ENCODE measurements at places on chromosomes 2 and 18.

- no peak for DNase-seq
Observed at GRCh38 chr2:36536776-36537175, 61.2 kb downstream of the FEZ2 start.

GRCh38 chr2:75342504-75343175, 143.3 kb upstream of the TACR1 start:
- DNase-seq = no peak

DNA sequence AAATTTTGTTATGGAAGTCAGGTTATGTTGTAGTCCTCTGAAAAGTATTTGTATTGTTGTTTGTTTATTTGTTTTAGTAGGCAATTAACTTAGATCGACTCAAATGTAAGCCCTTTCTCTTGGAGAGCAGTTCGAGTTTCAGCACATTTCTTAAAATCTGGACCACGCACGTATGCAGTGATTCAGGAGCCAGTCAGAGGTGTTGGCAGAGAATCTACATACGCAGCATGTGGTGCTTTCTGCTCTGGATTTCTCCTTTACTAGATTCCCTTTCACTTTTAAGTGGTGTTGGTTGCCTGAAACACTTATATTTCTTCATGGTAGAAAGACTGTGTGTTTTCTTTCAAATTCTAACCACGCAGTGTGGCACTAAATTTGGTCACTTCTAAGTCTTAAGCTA, 773.9 kb upstream of the LRATD1 start:
- no peak for DNase-seq

- no peak for DNase-seq
Observed at GRCh38 chr2:74873012-74873665, 39.2 kb downstream of the HK2 start.

DNA sequence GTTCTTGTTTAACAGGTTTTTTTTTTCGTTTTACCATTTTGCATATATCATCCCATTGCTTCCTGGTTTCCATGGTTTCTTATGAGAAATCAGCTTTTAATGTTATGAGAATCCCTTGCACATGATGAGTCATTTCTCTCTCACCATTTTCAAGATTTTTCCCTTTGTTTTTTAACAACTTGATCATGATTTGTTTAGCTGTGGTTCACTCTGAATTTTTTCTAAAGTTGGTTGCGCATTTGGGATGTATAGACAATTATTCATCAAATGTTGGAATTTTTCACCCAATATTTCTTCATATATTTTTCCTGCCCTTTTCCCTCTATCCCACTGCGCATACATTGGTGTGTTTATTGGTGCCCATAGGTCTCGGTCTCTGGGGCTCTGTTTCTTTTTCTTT, 42.4 kb upstream of the BIN1 start:
- no peak for DNase-seq

- DNase-seq = no peak
Observed at GRCh38 chr2:160375802-160376469, 117.7 kb downstream of the RBMS1 start.

DNA sequence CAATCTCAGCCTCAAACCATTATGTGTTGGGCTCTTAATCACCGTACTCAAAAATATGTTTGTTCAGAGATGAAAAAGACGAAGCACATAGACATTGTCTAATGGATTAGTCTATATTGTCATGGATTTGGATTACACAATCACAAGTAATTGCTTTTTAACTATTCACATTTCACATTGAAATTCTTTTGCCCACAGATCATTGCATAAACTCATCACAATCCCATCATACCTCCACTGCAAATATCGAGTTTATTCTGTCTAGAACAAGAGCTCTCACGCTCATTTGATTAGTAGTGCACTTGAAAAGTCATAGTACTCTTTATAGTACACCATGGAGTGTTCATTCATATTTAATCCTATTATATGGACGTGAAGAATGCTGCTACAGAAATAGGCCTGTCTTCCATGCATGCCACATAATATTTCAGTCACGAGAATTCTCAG, 97.9 kb upstream of the SOX11 start:
- no peak for DNase-seq

DNA sequence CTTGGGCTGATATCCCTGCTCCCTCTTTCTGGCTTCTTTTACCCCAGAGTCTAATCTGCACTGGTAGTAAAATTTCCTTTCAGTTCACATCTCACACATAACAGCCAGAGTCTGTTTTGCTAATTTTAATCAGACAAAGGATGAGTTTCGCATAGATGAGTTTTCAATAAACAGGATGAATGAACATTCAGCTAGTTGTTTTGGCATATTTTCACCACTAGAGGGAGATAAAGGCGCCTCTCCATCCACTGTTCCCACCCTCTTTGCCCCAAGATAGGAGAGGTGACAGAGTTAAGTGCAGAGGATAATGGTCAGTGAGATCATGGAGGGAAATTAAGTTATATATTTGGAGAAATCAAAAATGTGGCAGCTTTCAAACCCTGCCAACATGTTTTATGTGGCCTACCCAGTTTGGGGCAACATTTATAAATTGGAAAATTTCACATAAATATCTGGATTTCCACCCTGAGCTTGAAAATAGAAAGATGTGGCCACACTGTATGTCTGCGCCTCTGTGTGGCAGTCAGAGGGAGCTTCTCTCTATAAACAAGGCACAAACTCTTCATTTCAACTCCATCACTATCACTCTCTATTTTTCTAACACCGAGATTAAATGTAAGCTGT, 48.5 kb upstream of the DTNA start:
- no peak for DNase-seq

DNA sequence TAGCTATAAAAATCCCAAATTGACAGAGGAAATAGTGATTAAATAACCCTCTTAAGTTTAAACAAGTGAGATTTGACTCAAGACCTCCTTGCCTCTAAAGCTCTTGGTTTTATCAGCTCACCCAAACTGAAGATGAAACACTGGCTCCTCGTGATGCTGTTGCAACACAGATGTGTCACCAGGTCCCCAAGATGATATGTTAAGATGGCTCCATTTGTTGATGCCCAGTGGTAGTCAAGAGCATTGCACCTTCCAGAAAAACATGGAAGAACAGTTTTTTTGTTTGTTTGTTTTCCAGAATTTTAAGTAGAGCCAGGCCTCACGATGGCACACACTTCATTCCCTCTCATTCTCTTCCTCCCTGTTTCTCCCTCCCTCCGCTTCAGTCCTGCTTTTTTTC, 399.8 kb downstream of the TXNL1 start:
- no peak for DNase-seq

DNA sequence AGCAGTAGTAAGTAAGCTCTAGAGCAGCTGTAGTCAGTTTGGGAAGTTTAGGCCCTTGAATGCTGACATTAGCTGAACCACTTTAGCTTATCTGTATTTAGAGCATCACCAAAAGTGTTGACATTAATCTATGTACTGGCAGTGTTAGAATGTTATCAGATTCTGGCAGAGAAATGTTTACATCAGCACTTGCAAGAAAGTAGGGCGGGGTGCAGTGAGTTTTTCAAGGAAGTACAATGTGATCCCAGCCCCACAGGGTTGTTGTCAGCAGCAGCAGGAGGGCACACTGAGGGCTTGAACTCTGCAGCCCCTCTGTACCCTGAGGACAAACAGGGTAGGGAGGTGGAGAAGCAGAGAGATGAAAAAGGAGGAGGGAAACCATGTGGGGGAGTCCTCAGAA, 35.5 kb upstream of the RMP24 start:
- no peak for DNase-seq

DNA sequence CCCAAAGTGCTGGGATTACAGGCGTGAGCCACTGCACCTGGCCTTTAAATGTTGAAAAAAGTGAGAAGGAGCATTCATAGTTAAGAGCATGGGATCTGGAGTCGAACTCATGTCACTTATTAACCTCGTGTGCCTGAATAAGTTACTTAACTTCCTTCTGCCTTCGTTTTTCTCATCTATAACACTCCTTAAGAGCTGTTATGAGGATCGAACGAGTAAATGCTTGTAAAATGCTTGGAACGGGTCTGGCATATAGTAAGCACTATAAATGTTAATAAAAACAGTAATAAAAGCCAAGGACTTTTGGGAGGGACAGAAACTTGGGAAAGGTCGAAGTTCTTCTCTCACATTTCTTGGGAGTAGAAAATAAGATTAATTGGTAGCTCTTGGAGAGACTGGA, 40.8 kb downstream of the RAB10 start:
- DNase-seq = no peak

DNA sequence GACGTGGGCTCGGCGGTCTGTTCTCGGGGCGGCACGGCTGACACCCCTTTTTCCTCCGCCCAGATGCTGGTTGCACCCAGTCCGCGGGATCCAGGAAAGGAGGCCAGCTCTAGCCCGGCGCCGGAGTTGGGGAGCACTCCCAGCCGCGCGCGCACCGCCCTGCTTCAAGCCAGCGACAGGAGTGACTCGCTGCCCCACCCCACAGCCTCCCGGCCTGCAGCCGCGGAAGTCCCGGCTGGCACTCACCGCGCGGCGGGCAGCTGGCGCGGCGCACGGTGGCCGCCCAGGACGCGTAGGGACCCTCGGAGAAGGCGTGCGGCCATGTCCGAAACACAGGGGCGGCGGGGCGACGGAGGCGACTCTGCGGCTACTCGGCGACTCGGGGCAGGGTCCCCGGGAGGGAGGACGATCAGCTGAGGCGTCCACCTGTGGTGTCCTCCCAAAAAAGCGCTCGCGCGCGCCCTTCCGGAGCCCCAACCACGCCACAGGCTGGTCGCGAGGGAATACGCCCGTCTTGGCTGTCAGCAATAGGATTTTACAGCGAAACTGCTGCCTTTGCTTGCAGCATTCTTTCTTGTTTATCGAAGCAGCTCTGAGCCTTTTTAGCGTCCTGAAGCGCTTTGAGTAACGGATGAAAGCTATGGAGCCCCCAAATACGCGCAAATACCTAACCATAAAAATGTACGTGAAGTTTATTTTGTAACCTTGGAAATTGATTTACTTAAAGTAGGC, at the start of gene ACADL:
Gene ACADL (minus strand): TSS at position 507 of the 732 bp plus-strand sequence. CDS start 184 bp downstream, at position 323.
- DNase-seq = no peak

DNA sequence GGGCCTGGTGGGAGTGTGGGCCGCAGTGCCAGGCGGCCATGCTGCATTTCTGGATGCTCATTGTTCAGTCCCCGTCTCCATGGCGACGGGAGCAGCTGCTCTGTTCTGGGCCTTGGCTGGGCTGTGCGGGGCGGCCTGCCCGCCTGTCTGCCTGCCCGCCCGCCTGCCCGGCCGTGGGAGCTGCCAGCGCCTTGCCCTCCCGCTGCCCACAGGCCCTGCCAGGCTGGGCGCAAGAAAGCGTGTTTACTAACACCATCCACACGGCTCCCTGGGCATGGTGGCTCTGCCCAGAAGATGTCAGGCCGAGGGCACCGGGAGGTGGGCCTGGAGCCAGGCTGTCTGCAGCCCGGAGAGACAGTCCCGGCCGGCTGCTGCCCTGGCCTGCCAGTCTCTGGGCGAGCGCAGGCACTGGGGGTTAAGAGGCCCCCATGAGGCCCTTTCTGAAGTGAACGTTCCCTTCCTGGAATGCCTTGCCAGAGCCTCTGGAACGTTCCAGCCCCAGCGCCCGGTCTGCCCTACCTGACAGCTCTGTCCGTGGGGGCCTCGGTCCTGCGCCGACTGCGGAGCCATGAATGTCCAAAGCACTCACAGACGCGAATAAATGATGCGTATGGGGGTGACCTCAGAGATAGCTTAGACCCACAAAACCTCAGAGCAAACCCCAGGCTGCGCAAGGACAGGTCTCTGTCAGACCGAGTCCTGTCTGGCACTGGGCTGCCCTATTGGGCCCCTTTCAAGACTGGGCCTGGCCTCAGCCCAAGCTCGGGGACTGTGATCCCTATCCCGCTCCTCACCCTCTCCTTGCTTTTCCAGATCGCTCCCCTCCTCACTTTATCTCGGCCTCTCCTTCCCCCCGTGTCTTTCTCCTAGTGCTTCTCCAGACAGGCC, 44.3 kb downstream of the MYCN start:
- no peak for DNase-seq

DNA sequence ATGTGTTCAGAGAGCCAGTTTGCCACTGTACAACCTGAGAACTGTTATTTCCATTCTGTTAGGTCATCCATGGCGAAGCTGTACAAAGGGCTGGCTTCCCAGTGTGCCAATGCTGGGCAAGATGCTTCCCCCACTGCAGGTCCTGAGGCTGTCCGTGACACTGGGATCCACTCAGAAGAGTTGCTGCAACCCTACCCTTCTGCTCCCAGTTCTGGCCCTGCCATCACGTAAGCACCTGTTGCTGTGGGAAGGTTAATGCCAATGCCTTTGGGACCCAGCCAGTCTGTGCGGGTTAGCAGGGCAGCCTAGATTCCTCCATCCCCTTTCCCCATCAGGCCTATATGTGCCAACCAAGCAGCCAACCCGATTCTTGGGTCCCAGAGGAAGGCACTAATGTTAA, 68.3 kb downstream of the ARHGEF33 start:
- DNase-seq = no peak

DNA sequence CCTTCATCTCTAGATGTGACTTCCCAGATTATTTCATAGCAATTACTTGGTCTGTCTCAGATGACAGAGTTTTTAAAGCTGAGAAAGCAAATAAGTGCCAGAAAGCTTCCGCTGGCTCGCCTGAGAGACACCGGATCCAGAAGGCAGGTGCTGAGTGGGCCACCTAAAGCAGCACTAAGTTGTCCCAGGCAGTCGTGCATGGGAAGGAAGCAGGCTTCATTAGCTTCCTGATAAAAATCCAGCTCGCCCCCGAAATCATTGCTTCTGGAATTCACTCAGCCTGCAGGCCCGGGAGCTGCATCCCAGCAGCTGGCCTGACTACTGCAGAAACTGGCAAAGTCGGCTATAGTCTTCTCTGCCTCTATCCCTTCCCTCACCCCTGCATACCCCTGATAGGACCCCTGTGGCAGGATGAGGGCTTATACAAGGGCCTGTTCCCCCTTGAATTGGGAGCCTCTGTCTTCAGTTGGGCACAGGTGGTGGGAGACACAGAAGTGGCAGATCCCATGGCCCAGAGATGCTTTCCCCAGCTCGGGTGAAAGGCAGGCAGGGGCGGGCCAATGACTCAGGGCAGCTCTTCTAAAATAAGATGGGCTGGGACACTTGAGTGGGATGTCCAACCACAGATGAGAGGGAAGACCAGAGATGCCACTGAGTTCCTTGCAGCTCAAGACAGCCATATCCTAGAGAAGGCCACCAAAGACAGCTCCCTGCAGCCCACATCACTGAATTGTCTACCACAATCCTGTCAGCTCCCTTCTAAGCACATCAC, 262.4 kb upstream of the PKDCC start:
- no peak for DNase-seq

DNA sequence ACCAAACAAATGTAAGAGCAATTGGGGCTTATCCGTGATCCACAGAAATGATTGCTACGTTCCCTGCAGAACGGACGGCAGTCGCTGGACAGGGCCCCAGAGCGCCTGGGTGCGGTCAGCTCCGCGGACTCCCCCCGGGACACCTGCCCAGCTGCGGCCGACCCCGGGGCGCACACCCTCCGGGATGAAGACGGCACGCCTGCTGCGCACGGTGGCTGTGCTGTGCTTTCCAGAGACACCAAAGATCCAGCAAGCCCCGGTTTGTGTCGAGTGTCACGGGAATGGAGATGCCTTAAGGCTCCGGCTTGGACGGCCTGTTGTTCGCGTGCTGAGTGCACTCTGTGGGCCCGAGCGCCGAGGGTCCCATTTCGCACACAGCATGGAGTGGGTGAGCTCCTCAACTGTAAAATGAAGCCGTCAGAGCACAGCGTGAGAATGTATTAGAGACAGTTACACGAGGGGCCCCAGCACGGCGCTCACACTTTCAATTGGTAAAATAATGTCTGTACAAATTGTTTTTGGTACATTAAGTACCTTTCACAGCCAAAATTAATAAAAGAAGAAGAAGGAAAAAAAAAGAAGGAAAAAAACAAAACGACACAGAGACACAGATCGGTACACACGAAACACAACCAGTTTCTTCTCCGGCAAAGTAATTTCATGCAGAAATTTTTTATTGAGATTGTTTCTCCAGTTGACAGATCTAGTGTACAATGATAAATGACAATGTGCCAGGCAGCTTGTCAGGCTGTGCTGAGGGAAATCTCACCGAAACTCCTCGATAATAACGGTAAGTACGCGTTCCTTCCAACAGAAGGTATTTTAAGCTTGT, 615.8 kb upstream of the SALL3 start:
- DNase-seq = no peak

Measured in vagina (tissue), 2 donors.